Karpas-422 (cell line): ENCODE measurements at places on chromosomes 3 and 15. TPM values are rescaled to one million over a fixed set of nuclear protein-coding genes. Genes with fewer than 3 reads are reported as not detected.

The METTL6 gene
- total RNA-seq = 20.9 and 23.2 TPM in 2 replicates

The SLCO2A1 gene
- not detected in 2 replicates for total RNA-seq

The ZBBX gene
- not detected in 2 replicates for total RNA-seq

The LNP1 gene
- 3.4 and 6.0 TPM in 2 replicates for total RNA-seq

- no peak for DNase-seq
These were observed 950.2 kb upstream of the CADM2 start for GRCh38 chr3:84008623-84009022.

- DNase-seq = peak; percentile 87
These were observed 162.0 kb downstream of the KLF13 start for GRCh38 chr15:31488437-31489204.

DNA sequence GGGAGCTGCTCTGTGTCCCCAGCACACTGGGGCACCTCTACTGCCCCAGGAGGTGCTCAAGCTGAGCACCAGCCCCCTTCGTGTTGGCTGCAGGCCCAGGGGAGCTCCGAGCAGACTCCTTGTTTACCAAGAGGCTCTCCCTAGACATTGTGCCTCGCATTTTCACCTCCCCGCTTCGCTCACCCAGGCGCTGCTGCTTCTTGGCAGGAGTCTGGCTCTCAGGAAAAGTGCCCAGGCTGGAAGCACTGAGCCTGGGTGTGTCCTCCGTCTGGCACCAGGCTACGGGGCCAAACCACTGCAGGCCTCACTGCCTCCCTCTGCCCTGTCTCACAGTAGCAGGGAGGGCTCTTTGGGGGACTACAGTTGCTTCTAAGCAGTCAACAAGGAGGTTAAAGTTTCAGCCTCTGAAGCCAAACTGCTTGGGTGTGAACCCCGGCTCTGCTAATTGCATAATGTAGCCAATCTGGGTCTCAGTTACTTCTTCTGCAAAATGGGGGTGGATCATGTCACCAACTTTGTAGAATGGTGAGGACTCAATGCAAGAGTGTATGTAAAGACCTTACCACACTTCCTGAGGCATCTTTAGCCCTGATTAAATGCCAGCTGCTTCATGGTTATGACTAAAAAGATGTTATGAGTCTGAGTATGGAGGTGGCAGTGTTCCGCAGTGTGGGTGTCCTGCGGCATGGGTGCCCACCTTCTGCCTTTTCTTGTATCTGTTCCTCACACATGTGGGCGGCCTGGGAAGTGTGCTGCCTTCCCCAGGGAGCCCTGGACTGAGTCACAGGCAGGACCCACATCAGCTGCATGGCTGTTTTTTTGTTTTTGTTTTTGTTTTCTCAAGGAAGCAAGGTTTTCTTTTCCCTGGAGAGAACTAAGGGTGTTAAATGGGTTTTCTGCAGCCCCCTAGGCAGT lies 88.9 kb downstream of the CLSTN2 start:
- DNase-seq = no peak

DNA sequence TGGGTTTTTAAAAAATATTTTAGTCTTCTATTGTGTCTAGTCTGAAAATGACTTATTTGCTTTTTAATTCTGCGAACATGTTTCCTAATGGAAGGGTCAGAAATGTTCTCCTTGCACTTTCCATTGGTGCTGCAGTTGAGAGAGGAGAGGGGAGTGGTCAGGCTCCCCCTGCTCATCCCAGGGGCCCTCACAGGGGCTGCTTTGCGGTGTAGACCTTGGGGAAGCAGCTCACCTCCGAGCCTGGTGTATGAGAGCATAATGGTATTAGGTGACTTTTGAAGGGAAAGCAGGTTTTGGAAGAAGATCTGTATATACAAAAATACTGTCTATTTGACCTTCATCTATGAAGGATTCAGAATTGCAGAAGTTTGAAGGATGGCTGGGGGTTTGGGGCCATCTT lies 28.3 kb downstream of the APBA2 start:
- peak; percentile 2 for DNase-seq

DNA sequence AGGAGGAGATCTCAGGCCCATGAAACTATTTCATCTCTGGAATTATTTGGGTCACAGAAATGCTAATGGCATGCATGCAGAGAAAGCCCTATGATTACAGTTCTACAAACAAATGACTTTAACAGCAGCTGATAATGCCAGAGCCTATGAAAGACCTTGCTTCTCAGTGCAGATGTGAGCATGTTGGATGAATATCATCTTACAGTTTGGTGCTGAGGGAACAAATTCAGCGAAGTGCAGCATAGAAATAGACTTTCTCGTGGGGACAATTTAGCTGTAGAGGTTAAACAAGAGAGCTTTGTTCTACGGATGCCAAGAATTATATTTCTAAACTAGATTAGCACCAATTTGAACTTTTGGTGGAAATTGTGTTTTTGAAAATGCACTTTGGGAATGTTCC lies 27.7 kb downstream of the PTX3 start:
- DNase-seq = no peak

DNA sequence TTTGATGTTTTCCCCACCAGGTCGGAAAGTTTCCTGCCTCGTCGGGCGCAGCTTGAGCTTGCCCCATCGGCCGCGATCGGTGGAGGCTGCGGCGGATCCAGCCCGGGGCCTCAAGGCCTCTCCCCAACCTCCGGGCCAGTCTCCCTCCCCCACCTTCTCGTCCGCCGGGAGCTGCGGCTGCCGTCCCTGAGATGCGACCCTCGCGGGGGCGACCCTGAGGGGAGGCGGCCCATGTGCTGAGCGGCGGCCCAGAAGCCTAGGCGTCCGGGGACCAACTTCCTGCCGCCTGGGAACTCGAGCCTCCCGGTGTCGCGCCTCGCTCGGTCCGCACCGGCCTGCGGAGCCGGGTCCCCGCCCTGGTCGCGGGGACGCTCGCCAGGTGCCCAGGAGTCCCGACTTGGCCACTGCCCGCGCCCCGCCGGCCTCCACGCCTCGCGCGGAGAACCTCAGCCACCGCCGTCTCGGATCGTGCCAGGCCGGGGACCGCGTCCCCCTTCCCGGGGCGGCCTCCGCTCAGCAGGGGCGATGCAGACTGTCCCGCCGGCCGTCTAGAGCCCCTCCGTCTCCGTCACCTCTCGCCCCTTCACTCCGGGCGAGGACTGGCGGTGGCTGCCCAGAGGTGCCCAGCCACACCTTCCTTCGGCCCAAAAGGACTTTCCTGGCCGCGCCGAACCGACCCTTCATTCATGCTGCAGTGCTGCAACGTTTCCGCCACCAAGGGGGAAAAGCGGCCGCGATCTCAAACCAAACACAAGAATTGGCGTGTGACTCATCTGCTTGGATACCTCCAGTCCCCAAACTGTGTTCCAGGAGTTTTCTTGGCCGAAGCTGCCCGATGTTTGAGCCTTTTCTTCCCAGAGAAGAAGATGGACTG lies 656 bp downstream of the SLMAP start:
- DNase-seq = peak; percentile 70

DNA sequence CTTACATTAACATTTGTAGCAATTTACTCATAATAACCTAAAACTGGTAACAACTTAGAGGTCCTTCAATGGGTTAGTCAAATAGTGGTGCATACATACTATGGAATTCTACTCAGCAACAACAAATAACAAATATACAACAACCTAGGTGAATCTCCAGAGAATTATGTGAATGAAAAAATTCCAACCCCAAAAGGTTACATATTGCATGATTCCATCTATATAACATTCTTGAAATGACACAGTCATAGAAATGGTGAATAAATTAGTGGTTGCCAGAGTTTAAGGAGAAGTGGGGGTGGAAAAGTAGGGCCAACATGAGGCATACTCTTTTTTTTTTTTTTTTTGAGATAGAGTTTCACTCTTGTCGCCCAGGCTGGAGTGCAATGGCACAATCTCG lies 12.7 kb upstream of the SNTN start:
- no peak for DNase-seq

GRCh38 chr3:182726258-182727142 lies 66.8 kb upstream of the ATP11B start:
- DNase-seq = no peak

DNA sequence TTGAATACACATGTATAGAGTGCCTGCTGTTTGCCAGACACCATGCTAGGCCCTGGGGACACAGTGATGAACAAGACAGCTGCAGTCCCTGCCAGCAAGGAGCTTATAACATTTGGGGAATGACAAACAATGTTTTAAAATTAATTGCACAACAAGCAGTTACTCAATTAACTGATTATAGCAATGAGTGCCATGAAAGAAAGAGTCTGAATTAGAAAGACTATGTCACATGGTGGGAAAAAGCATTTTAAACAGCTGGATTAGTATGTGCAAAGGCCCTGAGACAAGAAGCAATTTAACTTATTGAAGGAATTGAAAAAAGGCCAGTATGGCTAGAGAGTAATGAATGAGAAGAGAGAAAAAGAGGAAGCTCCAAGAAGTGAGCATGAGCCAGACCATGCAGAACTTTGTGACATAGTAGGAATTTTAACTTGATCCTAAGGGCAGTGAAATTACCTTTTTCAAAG lies 64.5 kb upstream of the PLXNA1 start:
- DNase-seq = no peak

- DNase-seq = peak; percentile 80
These were observed 780 bp downstream of the TIPARP start for GRCh38 chr3:156674911-156675829.

DNA sequence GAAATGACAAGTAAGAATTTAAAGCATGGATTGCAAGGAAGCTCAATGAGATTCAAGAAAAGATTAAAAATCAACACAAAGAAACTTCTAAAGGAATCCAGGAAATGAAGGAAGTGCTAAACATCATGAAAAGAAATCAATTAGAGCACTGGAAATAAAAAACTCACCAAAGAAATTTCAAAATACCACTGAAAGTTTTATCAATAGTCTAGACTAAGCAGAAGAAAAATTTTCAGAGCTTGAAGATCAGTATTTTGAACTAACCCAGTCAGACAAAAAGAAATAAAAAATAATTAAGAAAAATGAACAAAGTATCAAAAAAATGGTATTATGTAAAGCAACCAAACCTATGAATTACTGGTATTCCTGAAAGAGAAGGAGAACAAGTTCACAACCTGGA lies 60.6 kb downstream of the FAM227B start:
- no peak for DNase-seq

DNA sequence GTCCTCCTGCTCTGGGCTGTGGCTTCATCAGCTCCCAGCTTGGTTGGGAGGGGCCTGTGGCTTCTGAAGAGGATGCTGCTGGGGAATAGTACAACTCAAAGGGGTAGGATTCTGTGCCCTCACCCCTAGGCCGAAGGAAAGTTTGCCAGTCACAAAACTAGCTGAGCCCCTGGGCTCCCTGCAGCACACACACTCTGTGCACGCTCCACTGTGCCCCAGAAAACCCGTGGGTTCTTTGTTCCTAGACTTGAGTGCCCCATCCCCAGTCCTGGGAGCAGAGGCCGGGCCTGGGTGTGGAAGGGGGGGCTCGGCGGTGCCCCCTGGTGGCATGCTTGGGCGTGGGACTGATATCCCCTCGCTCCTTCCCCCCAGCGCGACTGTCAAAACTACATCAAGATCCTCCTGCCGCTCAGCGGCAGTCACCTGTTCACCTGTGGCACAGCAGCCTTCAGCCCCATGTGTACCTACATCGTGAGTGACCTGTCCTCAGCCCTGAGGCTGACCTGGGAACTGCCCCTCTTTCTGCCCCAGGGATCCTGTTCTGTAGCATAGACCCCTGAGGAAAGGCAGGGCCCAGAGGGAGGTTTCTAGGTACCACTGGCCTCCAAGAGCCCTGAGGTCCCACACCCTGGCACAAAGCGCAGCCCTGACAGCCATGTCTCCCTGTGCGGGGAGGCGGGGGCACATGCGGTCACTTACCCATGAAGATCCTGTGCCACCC lies 14.2 kb downstream of the CIB1 start:
- peak; percentile 85 for DNase-seq

- DNase-seq = no peak
These were observed 82.7 kb downstream of the IGF1R start for GRCh38 chr15:98730860-98731711.
